ENCODE measurements at places on chromosomes 13 and 19. TPM values are rescaled to one million over a fixed set of nuclear protein-coding genes. Genes with fewer than 3 reads are reported as not detected.

GRCh38 chr13:98792321-98792720 is 39.8 kb upstream of the SLC15A1 start:
- no peaks in the 10 kb centered on the region for H3K4me1 ChIP-seq
- no peak overlapping the region for H3K4me3 ChIP-seq
- H3K27ac ChIP-seq, result no peak overlapping the region
- H3K36me3 ChIP-seq, result no peaks in the 10 kb centered on the region
- DNase-seq, result no peak
- H3K27me3 ChIP-seq, result no peaks in the 10 kb centered on the region

GRCh38 chr13:98974053-98974452 is 3.8 kb downstream of the DOCK9 start:
- DNase-seq, result no peak
- H3K4me3 ChIP-seq, result no peak overlapping the region
- no peaks in the 10 kb centered on the region for H3K36me3 ChIP-seq
- H3K27me3 ChIP-seq, result no peaks in the 10 kb centered on the region
- peak overlapping the region; percentile 2 for H3K27ac ChIP-seq
- H3K4me1 ChIP-seq, result peaks cover 17% of the 10 kb centered on the region

GRCh38 chr19:1837625-1838105 is 10.6 kb downstream of the REXO1 start:
- no peak overlapping the region for H3K27ac ChIP-seq
- no peaks in the 10 kb centered on the region for H3K27me3 ChIP-seq
- no peaks in the 10 kb centered on the region for H3K36me3 ChIP-seq
- no peak overlapping the region for H3K4me3 ChIP-seq

GRCh38 chr13:106098778-106099177 is 436.7 kb downstream of the EFNB2 start:
- no peak for DNase-seq
- no peaks in the 10 kb centered on the region for H3K36me3 ChIP-seq
- H3K27ac ChIP-seq, result no peak overlapping the region
- H3K4me3 ChIP-seq, result no peak overlapping the region
- H3K27me3 ChIP-seq, result no peaks in the 10 kb centered on the region
- peaks cover 3% of the 10 kb centered on the region for H3K4me1 ChIP-seq

DNA sequence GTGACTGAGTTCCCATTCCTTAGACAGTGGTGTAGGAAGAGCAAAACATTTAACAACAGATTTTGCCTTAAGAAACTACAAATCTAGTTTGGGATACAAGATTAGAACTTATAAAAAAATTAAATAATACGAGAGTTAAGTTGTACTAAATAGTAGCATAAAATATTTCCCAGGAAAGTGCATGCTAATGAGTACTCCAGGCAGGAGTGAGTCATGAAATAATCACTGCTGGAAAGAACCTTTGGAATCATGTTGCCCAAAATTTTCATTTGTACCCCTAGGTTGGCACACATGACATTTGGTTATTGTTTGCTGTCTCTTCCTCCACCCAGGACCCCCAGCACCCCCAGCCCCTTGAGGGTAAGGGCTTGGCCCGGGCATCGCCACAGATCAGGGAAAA is 26.3 kb upstream of the KL start:
- H3K27ac ChIP-seq, result no peak overlapping the region
- no peak overlapping the region for H3K4me3 ChIP-seq
- H3K4me1 ChIP-seq, result no peaks in the 10 kb centered on the region
- no peak for DNase-seq

DNA sequence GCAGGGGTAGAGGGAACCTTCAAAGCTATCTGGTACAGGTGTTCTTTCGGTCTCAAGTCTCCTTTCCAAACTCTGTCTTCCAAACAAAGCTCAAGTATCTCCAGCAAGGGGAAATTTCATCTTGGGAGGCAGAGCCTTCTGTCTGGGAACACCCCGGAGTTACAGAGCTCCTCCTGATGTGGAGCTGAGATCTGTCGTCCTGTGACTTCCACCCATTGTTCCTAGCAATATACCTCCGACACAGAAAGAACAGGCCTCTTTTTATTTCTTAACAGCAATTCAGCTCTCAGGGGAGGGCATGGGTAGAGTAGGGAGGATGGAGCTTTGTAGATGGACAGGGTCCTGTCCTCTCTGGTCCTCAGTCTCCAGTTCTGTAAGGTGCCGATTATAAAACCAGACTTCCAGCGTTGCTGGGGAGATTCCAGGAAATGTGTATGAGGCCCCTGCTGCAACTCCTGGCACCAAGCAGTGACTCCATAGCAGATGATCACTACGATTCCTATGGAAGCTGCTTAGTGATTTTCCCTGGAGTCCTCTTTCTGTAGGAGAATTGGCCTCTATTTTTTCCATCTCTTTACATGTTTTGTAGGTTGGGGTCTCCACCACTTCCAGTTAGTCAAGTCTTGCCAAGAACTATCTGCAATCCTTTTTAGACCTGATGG is 56.0 kb upstream of the ARGLU1 start:
- H3K27ac ChIP-seq, result no peak overlapping the region
- no peaks in the 10 kb centered on the region for H3K27me3 ChIP-seq
- no peak for DNase-seq
- H3K36me3 ChIP-seq, result no peaks in the 10 kb centered on the region

GRCh38 chr13:80340651-80341100 is 250 bp downstream of the SPRY2 start:
- H3K27ac ChIP-seq, result peak overlapping the region; percentile 71
- H3K4me1 ChIP-seq, result peaks cover 16% of the 10 kb centered on the region
- no peaks in the 10 kb centered on the region for H3K36me3 ChIP-seq
- no peak for DNase-seq

- no peaks in the 10 kb centered on the region for H3K4me1 ChIP-seq
- H3K27me3 ChIP-seq, result no peaks in the 10 kb centered on the region
- no peaks in the 10 kb centered on the region for H3K36me3 ChIP-seq
- no peak overlapping the region for H3K27ac ChIP-seq
- no peak overlapping the region for H3K4me3 ChIP-seq
Measured at GRCh38 chr13:75090872-75091615, 390.9 kb downstream of the TBC1D4 start.

TMEM145 gene
- 12.3 TPM for total RNA-seq

CFAP97D2 gene
- total RNA-seq, result 2.3 TPM

DNA sequence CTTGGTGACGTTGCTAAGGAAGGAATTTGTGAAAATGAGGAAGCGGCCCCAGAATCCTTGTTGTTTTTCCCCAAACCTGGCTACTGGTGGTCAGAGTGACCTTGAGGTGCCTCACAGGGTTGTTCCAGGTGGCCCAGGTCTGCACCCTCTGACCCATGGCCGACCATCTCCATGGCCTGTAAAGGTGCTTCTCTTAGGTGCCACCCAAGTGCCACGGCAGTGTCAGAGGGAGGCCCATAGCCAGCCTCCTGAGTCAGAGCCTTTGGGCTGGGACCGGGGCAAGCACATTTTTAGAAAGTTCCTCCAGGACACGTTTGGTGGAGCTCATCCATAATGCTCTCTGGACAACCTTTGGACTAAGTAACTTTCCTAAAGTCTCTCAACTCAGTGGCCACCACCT is 83.9 kb upstream of the IRS2 start:
- peaks cover 23% of the 10 kb centered on the region for H3K4me1 ChIP-seq
- no peaks in the 10 kb centered on the region for H3K36me3 ChIP-seq
- peak overlapping the region; percentile 42 for H3K4me3 ChIP-seq

DNA sequence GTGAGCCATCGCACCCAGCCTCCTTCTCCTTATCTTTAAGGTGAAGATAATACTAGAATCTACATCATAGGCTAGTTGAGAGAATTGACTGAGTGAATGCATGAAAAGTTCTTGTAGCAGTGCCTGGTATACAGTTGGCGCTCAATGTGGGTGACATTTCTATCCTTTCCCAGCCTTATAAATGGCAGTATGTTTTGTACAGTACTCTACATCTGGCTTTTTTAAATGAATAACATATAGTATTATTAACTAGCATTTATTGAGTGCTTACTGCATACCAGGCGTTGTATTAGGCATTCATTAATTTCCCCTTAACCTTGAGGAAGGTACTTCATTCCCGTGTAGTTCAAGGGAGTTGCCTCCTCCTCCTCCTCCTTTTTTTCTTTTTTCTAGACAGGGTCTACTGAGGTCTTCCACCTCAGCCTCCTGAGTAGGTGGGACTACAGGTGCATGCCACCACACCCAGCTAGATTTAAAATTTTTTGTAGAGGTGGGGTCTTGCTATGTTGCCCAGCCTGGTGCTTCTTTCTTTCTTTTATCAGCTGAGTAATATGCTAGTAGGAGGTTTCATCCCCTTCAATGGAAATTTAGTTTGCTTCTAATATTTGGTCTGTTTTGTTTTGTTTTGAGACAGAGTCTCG is 2.8 kb downstream of the C5AR1 start:
- DNase-seq, result no peak
- H3K4me1 ChIP-seq, result no peaks in the 10 kb centered on the region
- no peaks in the 10 kb centered on the region for H3K36me3 ChIP-seq
- H3K4me3 ChIP-seq, result no peak overlapping the region

SIGLEC5 gene
- not detected for total RNA-seq

Data from testis (tissue), 5 donors.